ENCODE measurements at places on chromosomes 3 and 15.

DNA sequence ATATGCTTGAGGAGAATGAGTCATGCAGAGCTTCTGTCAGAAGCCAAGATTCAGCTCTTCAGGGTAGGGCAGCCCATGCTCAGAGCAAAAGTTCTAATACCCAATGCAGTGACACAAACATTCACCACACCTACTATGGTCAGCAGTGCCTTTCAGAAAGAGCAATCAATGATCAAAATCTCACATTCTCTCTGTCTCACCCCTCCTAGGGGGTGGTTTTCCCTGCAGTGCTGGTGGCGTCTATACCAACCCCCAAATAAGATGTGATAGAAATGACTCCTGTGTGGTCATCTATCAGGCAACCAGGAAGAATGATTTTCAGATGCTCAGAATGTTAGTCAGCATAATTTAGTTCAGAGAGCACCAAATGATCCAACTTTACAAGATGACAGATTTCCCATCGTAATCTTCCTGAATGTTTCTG, 385.3 kb downstream of the NTRK3 start:
- DNase-seq = no peak

- no peak for DNase-seq
These were observed 1034.4 kb downstream of the IGSF11 start for GRCh38 chr3:118000219-118000618.

DNA sequence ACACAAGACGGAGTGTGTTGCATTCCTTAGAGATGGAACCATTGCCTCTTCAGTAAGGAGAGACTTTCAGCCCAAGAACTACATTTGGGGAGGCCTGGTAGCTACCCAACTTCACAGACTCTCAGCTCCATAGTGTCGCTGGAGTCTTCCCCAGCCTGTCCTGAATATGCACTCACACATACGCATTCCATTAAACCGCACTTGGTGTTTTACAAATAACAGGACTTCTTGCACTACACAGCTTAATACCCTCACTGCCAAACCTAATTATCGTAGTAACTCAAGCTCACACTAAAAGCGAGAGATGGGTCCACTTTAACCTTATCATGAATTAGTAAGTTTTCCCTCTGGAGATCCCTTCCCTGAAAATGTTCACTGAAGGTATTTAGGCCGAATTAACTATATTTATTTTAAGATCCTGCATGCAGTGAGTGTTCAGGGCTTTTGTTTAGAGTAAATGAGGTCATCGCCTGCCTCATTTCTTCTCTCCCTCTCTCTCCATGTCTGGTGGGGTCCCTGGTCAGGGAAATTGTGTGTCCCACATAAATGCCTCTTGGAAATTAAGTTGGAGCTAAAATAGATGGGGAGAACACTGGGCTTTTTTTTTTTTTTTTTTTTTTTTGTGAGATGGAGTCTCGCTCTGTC, 171.9 kb downstream of the FAM43A start:
- DNase-seq = no peak

DNA sequence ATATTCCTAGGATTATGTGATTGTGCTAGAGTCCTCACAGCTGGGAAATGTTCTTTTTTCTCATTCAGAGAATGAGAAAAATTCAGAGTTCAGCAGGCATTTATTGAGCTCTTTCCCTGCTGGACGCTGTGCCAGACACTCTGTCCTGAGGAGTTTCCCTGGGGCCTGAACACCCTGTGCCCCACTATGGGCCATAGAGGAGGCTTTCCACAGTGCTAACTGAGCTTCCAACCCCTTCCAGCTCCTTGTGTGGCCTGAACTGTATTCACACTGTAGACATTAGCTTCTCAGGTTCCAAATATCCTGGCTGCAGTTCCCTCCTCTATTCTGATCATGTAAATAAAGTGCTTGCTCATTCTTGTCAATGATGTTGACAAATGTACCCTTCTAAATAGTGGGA, 10.0 kb downstream of the ABHD2 start:
- no peak for DNase-seq

- no peak for DNase-seq
These were observed 562.1 kb downstream of the IGSF11 start for GRCh38 chr3:118472586-118472985.

DNA sequence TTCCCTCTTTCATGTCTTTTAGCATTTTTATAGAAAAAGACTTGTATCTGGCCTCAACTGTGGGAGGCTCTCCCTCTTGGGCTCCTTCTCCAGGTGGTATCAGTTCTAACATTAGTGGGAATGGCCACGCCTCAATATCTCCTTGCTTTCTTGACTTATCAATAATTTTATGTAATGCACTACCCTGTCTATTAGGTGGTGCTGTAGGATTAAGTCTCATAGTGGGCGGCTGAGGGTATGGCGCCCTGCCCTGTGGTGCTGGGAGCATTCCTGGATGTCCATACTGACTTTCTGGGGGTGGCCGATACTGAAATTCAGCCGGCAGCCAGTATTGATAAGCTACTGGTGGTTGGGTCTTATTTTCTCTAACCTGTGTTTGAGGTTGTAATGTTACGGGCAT, 8.7 kb upstream of the RPUSD3 start:
- no peak for DNase-seq

- peak; percentile 63 for DNase-seq
These were observed 49.6 kb downstream of the MAP6D1 start for GRCh38 chr3:183775781-183776180.

- DNase-seq = no peak
These were observed 10.3 kb downstream of the ZNF80 start for GRCh38 chr3:114227076-114227475.

- DNase-seq = no peak
These were observed 38.1 kb upstream of the LEKR1 start for GRCh38 chr3:156787926-156788663.

DNA sequence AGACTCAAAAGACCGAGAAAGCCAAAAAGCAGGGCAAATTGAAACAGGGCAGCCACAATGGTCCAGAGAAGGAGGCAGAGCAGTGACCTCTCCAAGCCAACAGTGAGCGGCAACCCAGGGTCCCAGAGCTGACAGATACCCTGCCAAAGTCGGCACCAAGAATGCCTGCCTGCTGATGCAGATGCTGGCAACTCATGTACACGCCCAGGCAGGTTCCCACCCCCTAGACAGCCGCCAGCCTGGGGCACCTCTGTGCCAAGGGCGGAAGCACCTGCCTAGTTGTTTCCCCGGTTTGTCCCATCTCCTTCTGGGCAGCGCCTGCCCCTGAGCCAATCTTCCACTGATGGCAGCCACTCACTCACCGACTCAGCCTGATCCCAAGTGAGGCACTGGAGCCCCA, 22.1 kb downstream of the KLHL25 start:
- DNase-seq = no peak

DNA sequence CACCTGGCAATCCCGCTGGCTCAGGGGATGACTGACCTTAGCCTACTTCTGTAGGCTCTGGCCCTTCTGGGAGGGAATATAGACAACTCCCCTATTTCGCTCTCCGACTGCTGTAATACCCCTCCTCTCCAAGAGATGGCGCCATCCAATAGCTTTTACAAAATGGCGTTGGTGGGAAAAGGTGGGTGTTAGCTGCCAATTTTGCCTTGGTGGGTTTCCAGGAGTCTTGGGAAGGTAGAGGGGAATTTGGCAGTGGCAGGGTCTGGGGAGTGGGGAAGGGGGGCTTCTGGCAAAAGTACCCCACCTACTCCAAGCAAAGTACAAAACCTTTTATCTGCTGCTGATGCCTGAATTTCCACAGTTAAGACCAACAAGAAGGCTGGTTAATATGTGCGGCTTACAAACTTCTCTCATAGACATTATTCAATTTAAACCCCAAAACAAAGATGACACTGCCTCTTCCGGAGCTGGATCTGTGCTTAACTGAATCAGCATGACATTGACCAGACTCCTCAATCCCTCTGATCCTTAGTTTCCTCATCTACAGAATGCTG, 62.1 kb downstream of the RASGRF1 start:
- DNase-seq = peak; percentile 89

- no peak for DNase-seq
These were observed 1286.7 kb downstream of the ROBO1 start for GRCh38 chr3:78481050-78481449.

DNA sequence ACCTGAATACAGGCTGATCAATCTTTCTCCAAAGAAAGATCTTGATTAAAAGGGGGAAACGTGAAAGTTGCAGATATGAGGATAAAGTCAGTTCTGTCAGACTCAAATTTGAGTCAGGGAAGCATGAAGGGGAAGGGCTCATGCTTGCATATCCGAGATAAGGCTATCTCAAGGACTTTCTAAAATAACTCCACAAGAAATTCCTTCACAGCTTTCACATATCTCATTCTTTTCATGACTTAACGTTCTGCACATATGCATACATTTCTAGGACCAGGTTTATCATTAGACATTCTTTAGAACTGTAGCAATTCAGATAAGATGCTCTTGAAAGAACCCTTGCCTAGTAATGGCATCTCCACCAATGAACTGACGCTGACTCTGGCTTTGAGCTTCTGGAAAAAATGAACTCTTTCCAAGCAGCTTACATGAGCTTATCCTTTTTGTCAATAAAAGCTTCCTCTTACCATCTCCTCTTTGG, 15.9 kb downstream of the SH3GL3 start:
- DNase-seq = no peak

GRCh38 chr3:195258449-195259153, 12.4 kb downstream of the XXYLT1 start:
- DNase-seq = no peak

DNA sequence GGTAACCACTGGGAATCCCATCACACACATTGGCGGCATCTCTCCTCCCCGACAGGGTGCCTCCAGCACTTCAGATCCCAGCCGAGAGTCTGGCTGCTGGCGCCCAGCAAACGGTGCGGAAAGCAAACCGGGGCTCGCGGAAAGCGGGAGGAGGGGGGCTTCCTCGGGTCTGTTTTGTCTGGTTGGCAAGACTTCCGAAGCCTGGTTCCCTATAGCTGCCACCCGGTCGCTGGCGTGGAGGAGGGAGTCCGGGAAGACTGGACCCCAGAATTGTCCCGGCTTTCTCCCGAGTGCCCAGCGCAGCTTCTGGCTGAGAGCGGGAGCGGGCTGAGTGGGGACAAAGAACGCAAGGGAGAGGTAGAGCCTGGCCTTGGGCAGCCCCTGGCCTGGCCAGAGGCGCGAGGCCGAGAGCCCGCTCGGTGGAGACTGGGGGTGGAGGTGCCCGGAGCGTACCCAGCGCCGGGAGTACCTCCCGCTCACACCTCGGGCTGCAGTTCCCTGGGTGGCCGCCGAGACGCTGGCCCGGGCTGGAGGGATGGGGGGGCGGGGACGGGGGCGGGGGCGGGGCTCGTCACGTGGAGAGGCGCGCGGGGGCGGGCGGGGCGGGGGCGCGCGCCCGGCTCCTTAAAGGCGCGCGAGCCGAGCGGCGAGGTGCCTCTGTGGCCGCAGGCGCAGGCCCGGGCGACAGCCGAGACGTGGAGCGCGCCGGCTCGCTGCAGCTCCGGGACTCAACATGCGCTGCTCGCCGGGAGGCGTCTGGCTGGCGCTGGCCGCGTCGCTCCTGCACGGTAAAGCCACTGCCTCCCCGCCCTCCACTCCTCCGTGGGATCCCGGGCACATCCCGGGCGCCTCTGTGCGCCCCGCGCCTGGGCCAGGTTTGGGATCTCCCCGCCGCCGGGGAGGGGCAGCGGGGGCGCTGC, at the start of gene CHRNA7:
Gene CHRNA7 (plus strand): TSS at position 654 of the 920 bp plus-strand sequence. CDS start 80 bp downstream, at position 734.
- peak; percentile 61 for DNase-seq

DNA sequence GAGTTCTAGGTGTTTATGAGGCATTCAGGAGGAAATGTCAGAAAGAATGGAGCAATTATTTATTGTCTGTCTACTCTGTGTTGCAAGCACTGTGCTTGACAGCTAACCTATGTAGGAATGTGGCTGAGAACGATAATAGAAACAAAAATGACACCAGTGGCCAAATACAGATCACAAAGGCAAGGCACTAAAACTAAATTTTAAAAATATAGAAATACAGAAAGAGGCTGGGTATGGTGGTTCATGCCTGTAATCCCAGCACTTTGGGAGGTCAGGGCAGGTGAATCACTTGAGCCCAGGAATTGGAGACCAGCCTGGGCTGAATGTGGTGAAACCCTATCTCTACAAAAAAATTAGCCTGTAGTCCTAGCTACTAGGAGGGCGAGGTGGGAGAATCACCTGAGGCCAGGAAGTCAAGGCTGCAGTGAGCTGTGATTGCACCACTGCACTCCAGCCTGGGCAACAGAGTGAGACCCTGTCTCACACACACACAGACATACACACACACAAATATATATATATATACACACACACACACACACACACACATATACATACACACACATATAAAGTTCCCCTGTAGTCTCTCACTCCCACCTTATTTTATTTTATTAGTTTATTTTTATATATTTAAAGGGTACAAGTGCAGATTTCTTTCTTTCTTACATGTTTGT, 6.0 kb downstream of the PRKCI start:
- DNase-seq = no peak

GRCh38 chr3:139310474-139310933, 33.3 kb upstream of the MRPS22 start:
- DNase-seq = no peak

DNA sequence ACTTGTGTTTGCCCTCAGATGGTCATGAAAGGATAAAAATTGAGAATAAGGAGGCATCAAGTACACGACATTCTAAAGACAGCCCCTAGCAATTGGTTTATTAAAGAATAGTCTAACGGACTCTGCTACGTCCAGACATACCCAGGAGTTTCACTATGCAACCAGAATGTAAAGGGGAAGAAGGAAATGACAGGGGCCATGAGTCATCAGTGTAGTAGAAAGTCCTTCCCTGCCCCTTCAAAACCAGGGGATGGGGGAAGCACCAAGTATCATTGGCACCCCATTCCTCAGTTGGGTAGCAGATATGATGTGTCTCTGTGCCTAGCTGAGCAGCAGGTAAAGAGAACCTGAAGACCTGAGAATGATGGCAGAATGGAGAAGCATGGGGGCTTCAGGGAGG, 367.4 kb downstream of the IL20RB start:
- no peak for DNase-seq

- no peak for DNase-seq
These were observed 84.1 kb downstream of the ABHD5 start for GRCh38 chr3:43774799-43775198.

DNA sequence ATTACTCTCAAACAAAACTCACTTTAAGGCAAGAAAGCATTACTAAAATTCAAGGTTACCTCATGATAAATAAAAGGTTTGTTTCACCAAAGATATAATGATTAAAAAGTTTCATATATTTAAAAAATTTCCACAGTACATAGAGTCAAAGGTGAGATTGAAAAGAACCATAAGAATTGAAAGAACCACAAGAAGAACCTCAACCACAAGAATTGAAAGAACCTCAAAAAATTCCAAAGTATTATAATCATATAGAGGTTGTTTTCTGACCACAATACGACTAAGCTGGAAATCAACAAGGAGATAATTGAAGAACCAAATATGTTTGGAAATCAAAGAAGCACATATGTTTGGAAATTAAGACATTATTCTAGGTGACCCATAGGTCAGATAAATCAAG, 52.7 kb downstream of the SLC25A36 start:
- no peak for DNase-seq

DNA sequence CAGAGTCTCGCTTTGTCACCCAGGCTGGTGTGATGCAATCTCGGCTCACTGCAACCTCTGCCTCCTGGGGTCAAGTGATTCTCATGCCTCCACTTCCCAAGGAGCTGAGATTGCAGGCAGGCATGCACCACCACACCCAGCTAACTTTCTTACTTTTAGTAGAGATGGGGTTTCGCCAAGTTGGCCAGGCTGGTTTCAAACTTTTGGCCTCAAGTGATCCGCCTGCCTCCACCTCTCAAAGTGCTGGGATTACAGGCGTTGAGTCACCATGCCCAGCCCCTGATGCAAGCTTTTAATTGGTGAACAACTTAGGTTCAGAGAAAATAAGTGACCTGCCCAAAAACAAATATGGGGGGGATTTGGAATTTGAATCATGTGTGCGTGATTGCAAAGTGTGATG, 246.2 kb downstream of the LRTM1 start:
- no peak for DNase-seq

All from KBM-7 (cell line).